Stimulated activated CD4-positive, alpha-beta T cell treated with anti-CD3 and anti-CD28 coated beads, Interleukin-12 subunit alpha, Interleukin-12 subunit beta, amount 100 ng/mL, for 48 hours (primary cell): ENCODE measurements at places on chromosomes 2 and 18.

DNA sequence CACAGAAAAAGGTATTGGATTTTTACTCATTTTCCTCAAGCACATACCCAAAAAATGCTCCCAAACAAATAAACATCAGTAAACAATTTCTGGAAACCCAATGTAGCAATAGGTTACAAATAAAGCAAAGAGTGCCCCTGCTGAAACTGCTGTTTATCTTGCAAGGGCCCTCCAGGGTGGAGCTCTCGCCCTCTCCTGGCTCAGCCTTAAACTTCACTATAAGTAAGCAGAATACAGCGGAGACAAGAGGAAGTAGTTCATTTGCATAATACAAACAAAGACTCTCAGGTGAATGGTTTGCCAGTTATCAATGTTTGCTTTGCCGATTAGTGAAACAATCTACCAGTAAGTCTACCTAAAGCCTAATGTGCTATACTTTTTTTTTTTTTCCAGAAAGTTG, 437.6 kb downstream of the DLGAP1 start:
- DNase-seq: no peak

- no peak for DNase-seq
These were observed 1.0 kb downstream of the CNNM3 start for GRCh38 chr2:96816836-96817702.

GRCh38 chr2:20618468-20618885, 32.4 kb downstream of the HS1BP3 start:
- no peak for DNase-seq

GRCh38 chr2:65311049-65311448, 83.4 kb downstream of the ACTR2 start:
- no peak for DNase-seq

DNA sequence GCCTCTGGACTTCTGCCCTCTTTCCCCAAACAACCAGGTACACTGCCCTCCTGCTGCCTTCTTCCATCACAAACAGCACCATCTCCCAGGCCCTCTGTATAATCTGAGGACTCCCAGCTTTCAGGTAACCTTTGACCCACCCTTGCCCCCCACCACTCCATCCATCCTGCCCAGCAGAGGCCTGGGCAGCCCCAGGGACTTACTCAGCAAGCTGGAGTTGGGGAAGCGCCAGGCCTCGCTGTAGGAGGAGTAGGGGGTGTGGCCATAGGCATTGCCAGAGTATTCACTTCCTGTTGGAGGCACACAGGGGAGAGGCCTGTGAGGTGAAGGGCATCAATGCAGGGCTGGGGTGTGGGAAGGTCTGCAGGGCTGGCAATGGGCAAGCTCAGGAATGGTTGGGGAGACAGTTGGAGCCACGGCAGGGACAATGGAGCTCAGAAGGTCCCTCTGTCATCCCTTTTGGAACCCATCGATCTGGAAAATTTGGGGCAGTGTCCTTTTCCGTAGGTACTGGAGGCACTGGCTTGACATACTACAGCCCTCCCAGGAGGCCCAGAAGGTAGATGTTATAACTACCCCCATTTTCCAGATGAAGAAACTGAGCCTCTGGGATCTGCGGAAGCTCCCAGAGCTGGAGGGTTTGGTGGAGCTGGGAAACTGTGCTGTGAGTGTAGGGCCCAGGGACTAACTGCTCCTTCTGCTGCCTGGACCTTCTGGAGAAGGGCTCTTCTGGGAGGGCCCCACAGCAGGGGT, 46.3 kb downstream of the PSD4 start:
- no peak for DNase-seq

- no peak for DNase-seq
These were observed 113.7 kb upstream of the SPRED2 start for GRCh38 chr2:65545837-65546805.

DNA sequence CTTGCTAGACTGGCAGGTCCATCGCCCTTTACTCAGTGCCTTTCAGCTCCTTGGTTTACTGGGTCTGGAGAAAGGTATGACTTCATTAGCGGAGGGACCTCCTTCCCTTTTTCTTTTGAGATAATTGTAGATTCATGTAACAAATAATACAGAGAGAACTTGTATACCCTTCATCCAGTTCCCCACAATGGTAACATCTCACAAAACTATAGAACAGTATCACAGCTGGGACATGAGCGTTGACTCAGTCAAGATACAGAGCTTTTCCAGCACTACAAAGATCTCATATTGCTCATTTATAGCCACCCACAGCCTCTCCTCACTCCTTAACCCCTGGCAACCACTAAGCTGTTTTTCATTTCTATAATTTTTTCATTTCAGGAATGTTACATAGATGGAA, 59.8 kb downstream of the ZNF532 start:
- DNase-seq: no peak

DNA sequence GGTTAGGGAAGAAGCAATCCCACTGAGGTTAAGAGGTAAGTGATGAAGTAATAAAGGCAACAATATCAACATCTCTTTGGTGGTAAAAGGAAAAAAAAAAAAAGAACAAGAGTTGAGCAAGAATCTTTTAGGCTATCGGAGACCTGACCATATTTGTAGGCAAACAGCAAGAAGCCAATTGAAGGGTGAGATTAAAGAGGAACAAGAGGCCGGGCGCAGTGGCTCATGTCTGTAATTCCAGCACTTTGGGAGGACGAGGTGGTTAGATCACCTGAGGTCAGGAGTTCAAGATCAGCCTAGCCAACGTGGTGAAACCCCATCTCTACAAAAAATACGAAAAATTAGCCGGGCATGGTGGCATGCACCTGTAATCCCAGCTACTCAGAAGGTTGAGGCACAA, 11.3 kb downstream of the VPS54 start:
- no peak for DNase-seq

DNA sequence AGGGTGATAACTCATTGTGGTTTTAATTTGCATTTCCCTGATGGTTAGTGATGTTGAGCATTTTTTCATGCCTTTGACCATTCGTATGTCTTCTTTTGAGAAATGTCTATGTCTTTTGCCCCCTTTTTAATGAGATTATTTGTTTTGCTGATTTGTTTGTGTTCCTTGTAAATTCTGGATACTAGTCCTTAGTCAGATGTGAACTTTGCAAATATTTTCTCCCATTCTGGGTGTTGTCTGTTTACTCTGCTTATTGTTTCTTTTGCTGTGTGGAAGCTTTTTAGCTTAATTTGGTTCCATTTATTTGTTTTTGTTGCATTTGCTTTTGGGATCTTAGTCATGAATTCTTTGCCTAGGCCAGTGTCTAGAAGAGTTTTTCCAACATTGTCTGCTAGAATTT, 192.0 kb downstream of the PARD3B start:
- no peak for DNase-seq

DNA sequence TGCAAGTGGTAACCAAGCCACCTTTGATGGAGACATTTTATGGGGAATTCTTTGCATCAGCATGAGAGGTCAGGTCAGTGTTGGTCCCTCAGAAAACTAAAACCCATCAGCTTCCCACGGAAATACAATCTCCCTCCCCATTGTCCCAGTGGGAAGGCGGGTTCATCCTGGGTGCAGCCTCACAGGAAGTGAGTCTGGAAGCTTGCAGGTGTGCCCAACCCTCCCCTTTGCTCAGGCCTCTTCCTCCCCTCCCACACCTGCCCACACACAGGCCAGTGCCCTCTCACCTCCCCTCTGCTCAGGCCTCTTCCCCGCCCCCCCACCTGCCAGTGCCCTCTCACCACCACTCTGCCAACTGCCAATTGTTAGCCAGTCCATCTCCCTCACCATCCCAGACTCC, 166.8 kb upstream of the RAB6C start:
- DNase-seq: no peak

- DNase-seq: no peak
These were observed 31.7 kb upstream of the TTC32 start for GRCh38 chr2:19933351-19933981.

DNA sequence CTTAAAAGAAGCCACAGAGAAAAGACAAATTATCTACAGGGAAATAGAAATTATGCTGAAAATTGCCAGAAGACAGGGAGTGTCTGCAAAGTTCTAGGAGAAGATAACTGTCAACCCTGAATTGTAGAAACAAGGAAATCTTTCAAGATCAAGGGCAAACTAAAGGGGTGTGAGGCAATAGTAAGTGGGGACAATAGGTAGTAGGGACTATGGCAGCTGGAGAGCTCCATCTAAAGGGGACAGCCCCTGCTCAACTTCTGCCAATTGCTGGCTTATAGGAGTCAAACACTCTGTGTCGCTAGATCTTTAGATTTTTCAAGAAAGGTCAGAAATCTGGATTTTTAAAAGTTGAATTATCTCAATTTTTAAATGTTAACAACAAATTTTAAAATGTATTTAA, 10.1 kb upstream of the ST3GAL5 start:
- DNase-seq: no peak
